ENCODE measurements at places on chromosomes 5 and 9.

DNA sequence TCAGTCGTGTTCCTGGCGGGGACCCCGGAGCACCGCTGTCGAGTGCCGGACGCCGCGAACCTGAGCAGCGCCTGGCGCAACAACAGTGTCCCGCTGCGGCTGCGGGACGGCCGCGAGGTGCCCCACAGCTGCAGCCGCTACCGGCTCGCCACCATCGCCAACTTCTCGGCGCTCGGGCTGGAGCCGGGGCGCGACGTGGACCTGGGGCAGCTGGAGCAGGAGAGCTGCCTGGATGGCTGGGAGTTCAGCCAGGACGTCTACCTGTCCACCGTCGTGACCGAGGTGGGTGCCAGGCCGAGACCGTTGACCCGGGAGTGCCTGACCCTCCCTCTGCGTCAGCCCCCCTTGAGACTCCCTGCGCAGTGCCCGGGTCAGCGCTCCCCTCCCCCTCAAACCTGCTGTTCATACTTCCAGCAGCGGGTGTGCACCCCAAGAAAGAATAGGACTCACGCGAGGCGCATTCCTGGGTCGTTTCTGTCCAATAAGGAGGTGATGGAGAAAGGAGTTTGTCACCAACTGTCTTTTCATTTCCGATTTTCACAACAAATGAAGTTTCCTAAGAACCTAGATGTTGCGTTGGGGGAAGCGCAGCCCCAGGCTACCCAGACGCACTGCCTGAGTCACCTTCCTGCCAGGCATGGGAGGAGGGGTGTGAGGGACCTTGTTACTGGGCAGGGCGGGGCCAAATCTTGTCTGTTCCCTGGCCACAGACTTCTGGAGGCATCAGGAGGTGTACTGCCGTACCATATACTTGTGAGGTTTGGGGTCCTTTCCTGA, 722 bp downstream of the SLC22A4 start:
- DNase-seq = peak; percentile 84

DNA sequence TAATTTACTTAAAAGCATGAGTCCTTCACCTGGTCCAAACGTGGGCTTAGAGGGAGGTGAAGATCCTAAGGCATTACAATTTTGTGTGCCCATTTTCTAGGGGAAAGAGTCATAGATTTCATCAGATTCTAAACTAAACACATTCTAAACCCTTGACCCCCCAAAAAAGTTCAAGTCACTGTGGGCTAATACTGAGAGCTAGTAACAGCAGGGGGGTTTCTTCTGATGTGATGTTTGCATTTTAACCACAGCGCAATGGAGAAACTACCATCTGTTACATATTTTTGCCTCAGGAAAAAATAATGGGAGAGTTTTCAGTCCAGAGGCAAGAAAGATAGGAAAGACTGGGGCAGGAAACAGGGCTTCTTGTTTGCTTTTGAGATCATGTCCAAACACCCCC, 110.8 kb upstream of the SLC1A3 start:
- DNase-seq = no peak

- no peak for DNase-seq
These were observed 173.7 kb downstream of the FAM114A2 start for GRCh38 chr5:153865016-153865415.

- DNase-seq = peak; percentile 71
These were observed 112.6 kb upstream of the MTAP start for GRCh38 chr9:21689854-21690253.

- DNase-seq = no peak
These were observed 48.4 kb upstream of the EPB41L4A start for GRCh38 chr5:112467485-112467884.

- no peak for DNase-seq
These were observed 125.6 kb upstream of the PPP1R26 start for GRCh38 chr9:135353935-135354334.

DNA sequence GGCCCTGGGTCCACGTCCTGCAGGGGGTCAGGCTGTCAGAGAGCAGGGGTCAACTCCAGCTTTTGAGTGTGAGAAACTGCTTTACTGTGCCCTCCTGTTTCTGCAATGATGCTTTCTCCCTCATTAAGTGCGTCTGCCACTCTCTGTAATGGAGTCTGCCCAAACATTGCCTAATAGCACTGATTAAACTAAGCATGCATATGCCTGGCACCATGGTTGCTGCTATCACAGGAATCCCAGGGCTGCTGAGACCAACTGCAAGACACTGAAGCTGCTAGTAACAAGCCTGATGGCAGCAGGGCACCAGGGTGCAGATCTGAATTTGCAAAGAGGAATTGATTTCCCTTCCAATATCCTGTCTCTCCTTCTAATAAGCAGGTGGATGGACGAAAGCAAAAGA, 125.3 kb downstream of the SLC24A2 start:
- DNase-seq = no peak

- DNase-seq = no peak
These were observed 79.7 kb downstream of the TSPAN17 start for GRCh38 chr5:176726746-176727527.

DNA sequence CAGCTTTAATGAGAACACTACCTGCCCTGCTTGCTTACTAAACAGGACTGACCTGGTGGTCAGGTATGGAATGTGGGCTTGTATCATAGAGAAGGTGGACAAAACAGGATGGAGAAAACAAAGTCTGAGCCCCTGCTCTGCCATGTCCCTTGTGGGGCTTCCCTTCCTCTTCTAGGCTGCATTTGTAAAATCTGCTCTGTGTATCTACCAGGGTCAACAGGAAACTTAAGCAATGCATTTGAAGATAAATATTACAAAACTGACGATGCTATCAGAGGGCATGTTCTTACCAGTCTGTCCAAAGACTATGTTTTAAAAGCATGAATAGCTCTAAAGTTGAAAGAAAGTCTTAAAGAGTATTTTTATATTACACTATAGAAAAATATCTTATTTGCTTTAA, 228.7 kb downstream of the DCP2 start:
- peak; percentile 63 for DNase-seq

- peak; percentile 17 for DNase-seq
These were observed 6.2 kb upstream of the CEP120 start for GRCh38 chr5:123429221-123429954.

DNA sequence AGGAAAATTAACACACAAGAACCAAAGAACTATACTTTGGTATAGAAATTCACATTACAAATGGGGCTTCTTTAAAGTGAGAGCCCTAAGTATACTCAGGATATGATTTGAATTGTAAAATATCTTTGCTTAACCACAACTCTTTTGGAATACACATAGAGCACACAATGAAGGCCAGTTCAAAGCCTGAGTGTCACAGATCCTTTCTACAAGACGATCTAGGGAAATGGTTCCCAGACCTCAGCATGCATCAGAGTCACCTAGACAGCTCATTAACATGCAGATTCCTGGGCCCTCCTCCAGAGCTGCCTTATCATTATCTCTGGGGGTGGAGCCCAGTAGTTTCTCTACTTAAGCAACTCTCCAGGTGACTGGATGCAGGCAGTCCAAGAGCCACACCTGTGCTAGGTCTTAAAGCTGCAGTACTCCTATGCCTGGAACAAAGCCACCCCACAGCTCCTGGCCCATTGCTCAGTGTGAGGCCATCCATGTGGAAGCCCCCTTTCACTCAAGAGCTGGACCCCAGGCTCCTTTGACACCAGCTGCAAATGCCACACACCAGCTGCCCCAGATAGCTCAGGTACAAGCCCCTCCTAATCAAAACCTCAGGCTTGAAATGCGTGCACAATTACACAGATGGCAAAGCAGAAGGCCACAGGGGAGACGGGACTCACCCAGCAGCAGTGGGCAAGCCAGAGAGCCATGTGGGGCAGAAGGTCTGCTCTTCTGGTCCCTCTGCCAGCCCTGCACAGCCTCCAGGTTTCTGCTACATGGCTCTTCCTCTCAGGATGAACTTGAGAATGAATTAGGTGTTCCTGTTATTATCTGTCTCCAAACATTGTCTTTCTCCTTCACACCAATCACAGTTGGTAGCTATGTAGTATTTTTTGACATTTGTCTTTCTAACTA, 106.1 kb downstream of the SH3TC2 start:
- peak; percentile 87 for DNase-seq

- no peak for DNase-seq
These were observed 47.3 kb upstream of the GALNT10 start for GRCh38 chr5:154143211-154143641.

DNA sequence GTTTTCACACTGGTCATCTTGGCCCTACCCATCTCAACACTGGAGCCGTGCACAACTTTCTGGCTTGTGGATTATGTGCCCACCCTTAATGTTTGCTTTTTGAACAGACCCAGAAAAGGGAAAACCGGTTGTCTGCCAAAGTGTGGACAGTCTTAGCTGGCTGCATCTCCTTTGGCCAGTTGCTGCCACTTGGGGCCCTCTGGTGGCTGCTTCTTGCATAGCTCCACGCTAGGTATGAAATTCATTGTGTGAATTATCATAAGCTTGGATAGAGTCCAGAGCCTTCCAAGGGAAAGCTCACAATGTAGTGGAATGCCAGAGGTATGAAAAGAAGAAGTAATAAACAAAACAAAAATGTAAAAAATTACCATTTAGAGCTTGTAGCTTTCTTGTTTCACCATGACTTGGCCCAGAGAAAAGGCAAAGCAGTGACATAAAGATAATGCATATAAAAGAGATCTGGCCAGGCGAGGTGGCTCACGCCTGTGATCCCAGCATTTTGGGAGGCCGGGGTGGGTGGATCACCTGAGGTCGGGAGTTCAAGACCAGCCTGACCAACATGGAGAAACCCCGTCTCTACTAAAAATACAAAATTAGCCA, 12.5 kb upstream of the SLC36A3 start:
- peak; percentile 62 for DNase-seq

DNA sequence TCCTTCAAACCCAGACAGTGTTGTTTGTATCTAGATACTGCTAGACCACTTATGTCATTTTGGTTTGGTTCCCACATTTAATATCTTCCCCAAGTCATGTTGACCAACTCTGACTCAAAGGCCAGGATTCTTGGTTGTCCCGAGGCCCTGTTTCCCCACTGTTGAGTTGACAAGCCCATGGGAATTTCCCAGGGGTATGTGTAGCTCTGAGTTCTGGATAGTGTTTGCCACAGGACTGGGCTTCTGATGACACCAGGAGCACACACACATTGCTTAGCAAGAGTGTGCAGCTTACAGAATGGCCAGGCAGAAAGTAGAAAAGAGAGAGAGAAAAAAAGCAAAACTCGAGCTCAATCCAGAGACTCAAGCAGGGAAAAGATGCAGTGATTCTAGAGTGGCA, 214.4 kb downstream of the NXNL2 start:
- DNase-seq = peak; percentile 81

- DNase-seq = peak; percentile 52
These were observed 148.1 kb downstream of the NPR3 start for GRCh38 chr5:32859211-32859641.

GRCh38 chr9:14140096-14140697, 173.7 kb downstream of the NFIB start:
- DNase-seq = no peak

DNA sequence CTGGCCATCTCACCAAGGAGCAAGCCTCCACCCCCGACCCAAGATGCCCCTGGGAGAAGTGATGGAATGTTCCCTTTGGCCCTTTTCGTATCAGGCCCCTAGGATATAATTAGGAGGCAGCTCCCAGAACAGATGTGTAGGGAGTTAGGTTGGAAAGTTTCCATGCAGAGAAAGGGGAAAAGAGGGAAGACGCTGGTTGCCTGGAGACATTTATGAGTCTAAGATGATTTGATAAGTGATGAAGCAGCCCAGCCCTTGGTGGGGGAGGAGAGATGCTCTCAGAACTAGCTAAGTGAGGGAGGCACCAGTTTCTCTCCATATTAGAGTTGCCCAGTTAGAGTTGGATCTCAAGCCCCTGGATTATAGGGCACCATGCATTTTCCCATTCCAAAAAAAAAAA, 137.5 kb downstream of the GNA14 start:
- no peak for DNase-seq

DNA sequence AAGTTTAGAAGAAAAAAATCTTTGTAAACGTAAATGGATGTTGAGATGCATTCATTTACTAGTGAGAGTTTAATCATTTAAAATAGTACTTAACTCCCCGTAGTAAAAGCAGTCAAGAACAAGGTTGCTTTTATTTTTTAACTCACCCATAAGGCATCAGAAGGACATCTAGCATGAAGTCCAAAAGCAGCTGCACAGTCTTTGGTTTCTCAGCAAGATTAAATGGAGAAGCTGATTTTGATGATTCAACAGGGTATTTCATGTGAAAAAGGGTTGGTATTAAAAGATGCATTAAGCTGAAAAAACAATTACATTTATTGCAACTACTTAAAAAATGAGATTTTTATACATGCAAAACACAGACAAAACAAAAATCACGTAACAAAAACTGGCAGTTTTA, 44.0 kb downstream of the ECPAS start:
- no peak for DNase-seq

GRCh38 chr5:68652534-68652965, 437.0 kb downstream of the PIK3R1 start:
- DNase-seq = peak; percentile 15

- no peak for DNase-seq
These were observed 180.9 kb downstream of the TLE1 start for GRCh38 chr9:81508476-81508875.

GRCh38 chr9:134165357-134166315, 1.3 kb upstream of the RNU6ATAC start:
- peak; percentile 28 for DNase-seq

- no peak for DNase-seq
These were observed 277.6 kb downstream of the CDH10 start for GRCh38 chr5:24367216-24367615.

DNA sequence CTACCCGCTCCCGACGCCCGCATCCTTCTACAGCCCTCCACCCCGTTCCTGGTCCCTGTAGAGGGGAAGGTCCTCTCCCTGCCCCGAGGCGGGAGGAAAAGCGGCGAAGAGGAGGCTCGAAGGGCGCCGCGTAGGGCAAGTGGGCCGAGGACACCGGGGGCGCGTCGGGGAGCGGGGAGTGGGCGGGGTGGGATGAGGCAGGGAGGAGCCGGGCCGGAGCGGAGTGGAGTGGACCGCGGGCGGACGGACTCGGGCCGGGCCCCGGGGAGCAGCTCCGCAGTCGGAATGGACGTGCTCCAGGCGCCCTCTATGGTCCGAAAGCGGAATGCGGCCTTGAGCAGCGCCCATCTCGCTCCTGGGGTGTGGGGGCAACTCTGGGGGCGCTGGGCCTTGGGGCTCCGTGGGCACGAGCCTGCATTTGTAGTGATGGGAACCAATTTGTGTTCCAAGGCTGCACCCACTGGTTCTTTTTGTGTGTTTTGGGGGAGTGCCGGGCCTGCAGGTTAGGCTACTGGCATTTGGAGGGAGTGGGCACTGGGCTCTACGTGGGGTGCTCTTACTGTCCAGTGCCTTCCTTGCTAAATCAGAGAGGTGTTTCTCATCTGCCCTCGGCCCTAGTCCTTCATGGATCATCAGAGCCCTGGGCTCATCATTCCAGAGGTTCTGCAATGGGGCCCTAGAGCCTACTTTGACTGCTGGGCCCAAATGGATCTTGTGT, 7.3 kb downstream of the IRX1 start:
- no peak for DNase-seq
